Mammary microvascular endothelial cell (primary cell): ENCODE measurements at places on chromosomes 2 and 18. TPM values are rescaled to one million over a fixed set of nuclear protein-coding genes. Genes with fewer than 3 reads are reported as not detected.

Gene TLX2
- total RNA-seq: not detected in 2 replicates

Gene SH3RF3
- 18.1 and 19.1 TPM in 2 replicates for total RNA-seq

Gene SLC30A3
- total RNA-seq: 2.7 and 3.4 TPM in 2 replicates

Gene MEP1B
- total RNA-seq: not detected in 2 replicates

Gene WNT6
- total RNA-seq: not detected in 2 replicates

Gene EVA1A
- total RNA-seq: 59.5 and 78.1 TPM in 2 replicates

Gene TNS1
- total RNA-seq: 29.8 and 34.9 TPM in 2 replicates
